ENCODE measurements at places on chromosomes 1 and 21.
A peak's percentile ranks its signal among the peaks of the same experiment; 100 is the strongest.

- peak; percentile 95 for DNase-seq
Observed at GRCh38 chr21:29130270-29130969, at the start of gene MAP3K7CL. TSS of gene MAP3K7CL (plus strand) at chr21:29130644. CDS start at chr21:29133345, 2,701 bp downstream.

DNA sequence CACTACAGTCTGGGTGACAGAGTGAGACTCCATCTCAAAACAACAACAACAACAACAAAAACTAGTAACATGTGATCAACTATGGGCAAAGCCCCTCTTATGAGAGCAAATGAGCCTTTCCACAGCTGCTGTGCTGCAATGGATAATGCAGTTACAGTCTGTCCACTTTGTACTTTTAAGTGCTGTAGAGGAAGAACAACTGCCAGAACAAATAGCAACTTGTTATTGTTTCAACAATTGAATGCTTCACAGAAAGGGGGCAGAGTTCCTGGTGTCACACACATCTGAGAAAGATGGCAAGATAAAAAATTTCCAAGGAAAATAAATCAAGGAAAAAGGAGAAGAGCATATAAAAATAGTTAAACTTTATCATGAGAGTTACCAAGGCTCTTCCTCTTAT, 243.6 kb upstream of the DMRTA2 start:
- DNase-seq = no peak

DNA sequence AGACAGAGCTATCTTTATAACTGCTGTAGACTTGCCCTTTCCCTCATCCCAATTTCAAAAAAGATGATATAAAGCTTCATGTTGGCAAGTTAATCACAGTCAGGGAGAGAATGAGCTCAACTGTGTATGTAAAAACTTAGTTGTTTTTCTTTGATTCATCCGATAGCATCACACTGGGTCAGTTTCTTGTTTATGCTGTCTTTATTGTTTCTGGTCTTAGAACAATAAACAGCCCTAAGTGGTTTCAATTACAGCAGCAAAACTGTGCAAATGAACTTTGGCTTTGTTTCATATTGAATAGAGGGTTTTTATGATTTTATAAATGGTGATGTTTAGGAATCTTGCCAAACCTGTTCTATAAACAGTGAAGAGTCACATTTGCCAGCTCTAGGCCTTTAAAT, 423.8 kb upstream of the CXADR start:
- no peak for DNase-seq

- no peak for DNase-seq
Observed at GRCh38 chr1:162732094-162732493, 58.4 kb upstream of the HSD17B7 start.

- DNase-seq = no peak
Observed at GRCh38 chr1:36622741-36623648, 140.3 kb upstream of the CSF3R start.

DNA sequence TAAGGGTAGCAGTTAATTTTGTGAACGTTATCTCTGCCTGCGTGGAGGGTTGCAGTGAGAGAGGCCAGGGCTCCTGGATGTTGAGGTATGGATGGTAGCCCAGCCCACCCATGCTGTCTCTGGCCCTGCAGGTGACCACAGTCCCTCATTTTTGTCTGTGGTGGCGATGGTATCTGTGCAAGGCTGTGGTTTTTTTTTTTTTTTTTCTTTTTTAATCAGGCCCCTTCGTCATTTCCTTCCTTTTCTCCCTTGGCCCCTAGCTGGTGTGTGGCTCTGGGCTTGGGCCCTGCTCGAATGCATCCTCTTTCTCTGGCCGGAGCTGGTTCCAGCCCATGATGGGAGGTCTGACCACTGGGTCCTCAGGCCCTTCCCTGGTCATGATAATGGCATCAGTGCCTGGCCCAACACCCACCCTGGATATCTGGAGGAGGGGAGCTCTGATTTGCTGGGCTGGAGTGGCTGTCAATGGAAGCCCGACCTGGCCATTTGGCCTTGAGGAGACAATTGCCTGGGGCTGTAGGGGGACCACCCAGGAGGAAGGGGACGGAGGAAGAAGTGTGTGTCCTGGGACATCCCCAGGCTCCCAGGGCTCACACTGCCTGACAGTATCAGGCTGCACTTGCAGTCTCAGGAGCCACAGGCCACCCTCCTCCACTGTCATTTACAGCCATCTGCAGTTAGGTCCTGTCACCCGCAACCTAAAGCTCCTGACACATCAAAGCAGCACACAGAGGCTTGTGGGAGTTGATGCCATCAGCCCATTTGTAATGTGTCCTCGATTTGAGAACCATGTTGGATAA, 8.1 kb upstream of the RNF187 start:
- no peak for DNase-seq

DNA sequence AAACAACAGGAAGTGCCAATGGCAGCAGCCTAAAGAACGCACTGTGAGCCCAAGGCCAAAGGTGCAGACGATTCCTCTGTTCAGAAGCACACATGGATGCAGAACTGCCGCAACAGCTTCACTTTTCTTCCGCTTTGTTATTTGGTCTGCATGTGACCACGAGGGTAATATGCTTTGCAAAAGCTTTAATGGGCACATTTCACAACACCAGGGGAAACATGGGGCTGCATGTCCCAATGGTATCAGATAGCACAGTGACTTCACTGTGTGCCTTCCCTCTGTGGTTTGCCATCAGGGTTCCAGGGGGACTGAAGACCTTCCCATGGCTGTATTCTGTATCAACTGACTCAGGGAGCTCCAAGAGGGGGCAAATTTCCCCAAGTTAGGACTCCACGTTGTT, 28.3 kb downstream of the THAP3 start:
- DNase-seq = no peak

GRCh38 chr1:43799656-43800635, 92.6 kb downstream of the ST3GAL3 start:
- DNase-seq = no peak

GRCh38 chr1:61450872-61451571, 273.9 kb downstream of the TM2D1 start:
- no peak for DNase-seq

- DNase-seq = no peak
Observed at GRCh38 chr1:43455213-43455889, 1.6 kb upstream of the HYI start.

- DNase-seq = no peak
Observed at GRCh38 chr1:2466270-2466665, 9.8 kb upstream of the PLCH2 start.
